ENCODE measurements at places on chromosomes 7 and 10.

GRCh38 chr7:20113427-20114027 lies 103.7 kb downstream of the MACC1 start:
- DNase-seq = no peak

- peak; percentile 33 for DNase-seq
Observed at GRCh38 chr7:128908750-128909624, 1.5 kb downstream of the KCP start.

GRCh38 chr7:6221340-6222319 lies 50.8 kb downstream of the CYTH3 start:
- no peak for DNase-seq

DNA sequence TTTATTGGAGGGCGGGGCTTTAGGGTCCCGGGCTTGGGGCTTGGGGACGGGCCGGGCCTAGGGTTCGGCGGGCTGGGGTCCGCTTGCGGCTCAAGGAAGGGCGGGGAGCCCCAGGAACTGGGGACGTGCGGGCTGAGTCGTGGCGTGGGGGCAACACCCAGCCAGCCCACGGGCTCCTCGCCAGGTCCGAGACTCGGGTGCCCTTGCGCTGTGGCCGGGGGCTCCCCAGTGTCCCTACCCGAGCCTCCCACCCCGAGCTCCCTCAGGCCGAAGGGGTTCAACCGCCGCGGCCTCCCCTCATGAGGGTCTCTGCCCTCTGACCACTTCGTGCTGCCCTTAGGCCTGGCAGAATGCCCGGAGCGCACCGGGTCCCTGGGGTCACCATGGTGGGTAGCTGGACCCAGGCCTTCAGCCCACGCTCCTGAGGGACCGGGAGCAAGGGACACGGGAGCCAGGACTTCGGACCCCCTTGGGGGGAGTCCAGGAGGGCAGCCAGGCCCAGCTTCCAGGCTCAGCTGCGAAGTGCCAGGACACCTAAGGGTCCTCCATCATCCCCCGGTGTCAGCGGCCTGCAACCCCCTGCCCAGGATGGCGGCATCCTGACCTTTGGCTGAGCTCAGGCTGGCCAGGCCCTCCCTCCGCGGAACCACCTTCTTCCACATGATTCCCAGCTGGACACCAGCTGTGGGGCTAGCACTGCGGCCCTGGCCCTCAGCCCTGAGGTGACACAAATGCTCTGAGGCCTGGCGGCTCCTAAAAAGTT lies 524 bp upstream of the FUOM start:
- no peak for DNase-seq

DNA sequence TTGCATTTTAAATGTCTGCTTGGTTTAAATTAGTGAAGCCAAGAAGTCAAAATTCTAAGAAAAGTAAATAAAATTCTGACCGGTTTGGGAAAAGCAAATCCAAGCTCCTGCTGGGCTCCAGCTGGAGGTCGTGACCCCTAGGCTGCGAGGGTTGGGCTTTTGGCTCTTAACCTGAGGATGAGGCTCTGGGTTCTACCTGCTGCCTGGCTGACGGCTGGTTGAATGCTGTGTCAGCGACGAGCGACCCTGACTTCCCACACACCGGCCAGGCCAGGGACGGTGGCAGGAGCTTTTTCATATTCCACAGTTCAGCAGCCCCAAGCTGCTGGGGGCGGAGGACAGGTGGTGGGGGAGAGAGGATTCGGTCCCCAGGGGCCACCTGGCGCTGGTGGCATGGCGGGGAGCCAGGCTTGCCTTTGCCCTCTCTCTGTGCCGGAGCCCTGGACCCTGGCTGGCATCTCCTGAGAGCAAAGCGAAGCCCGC lies 843 bp upstream of the PLPP4 start:
- no peak for DNase-seq

- no peak for DNase-seq
Observed at GRCh38 chr10:51159841-51160240, 85.6 kb downstream of the PRKG1 start.

DNA sequence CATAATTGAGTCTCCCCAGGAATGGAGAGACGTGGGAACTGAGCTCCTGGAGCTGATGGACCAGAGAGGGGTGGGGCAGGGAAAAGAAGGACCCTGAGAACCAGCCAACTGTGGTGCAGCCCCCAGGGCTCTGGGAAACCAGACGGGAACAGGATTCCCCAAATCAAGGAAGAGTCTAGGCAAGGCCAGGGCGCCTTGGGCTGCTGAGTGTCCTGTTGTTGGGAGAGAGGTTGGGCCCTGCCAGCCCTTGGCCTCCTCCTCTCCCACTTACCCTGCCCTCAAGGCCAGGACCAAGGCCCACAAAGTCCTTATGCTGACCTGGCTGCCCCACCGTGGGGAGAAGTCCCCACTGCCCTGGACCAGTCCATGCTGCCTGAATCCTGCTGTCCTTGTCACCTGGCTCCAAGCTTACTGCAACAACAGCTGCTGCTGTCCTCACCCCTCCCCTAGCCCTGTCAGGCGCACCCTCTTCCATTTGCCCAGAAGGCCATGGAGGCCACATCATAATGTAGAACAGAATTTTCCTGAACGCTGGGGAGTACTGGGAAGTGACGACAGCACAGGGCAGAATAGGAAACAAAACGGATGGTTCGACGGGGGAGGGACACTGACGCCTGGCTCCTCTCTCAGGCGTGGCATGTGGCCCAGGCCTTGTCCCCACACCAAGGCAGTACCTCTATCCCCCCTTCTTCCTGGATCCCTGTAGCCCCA lies 132.9 kb upstream of the ZMIZ1 start:
- no peak for DNase-seq

DNA sequence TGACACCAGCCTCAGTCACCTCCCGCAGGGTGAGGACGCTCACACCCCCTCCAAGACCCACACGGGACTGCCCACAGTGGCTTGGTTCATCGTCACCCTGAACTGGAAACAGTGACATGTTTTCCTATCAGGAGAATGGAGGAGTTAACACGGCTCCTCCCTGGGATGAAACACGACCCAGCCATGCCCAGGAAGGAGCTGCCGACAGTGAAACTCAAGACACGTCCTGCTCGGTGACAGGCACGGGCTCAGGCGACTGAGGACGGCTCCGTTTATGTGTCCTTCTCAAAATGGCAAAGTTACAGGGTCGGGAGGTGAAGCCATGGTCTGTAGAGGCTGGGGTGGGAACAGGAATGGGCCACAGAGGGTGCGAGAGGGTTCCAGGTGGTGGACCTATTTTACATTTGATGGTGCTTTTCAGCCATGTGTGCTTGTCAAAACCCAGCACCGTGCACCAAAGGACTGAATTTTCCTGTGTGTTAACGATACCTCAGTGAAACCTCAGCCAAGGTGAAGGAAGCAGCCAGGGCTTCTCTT lies 272.4 kb downstream of the ADARB2 start:
- no peak for DNase-seq

DNA sequence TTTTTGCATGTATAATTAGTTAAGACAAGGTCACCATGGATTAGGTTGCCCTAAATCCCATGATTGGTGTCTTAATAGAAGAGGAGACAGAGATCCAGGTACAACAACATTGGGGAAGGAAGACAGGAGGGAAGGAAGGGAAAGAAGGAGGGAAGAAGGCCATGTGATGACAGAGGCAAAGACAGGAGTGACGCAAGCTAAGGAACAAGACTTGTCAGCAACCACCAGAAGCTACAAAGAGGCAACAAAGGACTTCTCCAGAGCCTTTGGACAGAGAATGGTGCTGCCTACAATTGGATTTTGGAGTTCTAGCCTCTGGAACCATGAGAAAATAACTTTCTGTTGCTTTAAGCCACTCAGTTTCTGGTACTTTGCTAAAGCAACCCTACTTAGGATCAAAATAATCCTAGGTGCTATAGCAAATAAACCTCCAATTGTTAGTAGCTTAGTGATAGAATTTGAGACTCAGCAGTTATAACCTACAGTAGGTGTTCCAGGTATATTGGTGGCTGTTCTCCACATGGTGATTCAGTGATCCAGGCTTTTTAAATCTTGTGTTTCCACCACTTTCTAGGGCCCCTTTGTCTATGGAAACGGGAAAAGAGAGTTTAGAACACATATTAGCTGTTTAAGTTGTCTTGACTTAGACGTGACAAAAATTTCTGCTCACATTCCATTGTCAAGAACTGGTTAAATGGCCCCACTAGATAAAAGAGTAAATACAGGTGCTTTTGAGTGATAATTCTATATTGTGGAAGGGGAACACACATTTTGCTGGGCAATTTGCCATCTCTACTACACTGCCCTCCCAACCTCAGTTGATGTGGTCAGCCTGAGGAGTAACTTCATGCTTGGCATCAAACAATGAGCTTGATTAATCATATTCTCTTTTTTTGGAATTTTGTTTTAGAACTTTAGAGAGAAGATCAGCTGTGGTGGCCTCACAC lies 70.5 kb upstream of the SP4 start:
- no peak for DNase-seq

GRCh38 chr10:104043185-104043830 lies 42.4 kb downstream of the COL17A1 start:
- no peak for DNase-seq

- no peak for DNase-seq
Observed at GRCh38 chr10:17671307-17671706, 27.4 kb downstream of the STAM start.

- DNase-seq = no peak
Observed at GRCh38 chr7:67738958-67739357, 742.3 kb downstream of the TYW1 start.

- DNase-seq = peak; percentile 29
Observed at GRCh38 chr7:123154231-123154860, 45.4 kb downstream of the SLC13A1 start.

DNA sequence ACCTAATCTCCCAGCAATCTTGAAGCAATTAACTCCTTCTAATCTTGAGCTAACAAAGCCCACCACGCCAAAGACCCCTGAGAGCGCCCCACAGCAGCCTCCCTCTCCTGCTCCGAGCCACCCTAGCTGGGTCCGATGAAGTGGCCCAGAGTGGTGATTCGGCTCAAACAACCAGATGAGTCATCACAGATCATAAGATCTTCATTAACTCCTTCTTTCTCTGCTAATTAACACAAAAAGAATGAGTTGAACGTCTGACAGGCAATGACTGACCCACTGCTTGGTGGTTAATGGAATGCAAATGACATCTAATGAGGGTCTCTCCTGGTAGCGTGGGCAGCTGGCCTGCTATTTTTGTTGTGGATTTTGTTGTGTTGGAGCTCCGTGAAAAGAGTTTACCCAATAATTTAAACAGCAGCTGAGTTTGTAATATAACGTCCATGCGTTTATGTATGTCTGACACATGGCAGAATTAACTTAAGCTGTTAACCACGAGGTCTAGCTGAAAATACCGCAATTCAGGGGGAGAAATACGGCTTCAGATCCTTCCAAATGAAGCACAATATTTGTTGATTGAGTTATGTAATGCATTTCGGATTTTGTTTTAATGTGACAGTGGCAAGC lies 161.4 kb downstream of the RAB11FIP2 start:
- no peak for DNase-seq

GRCh38 chr7:132901241-132901640 lies 180.6 kb downstream of the CHCHD3 start:
- DNase-seq = no peak

- DNase-seq = no peak
Observed at GRCh38 chr10:79142064-79142491, 73.3 kb downstream of the ZMIZ1 start.

- DNase-seq = no peak
Observed at GRCh38 chr7:109579901-109580300, 1010.2 kb downstream of the DNAJB9 start.

All from Peyer's patch (tissue), 4 donors.